Right ventricle myocardium superior (tissue), 1 donor: ENCODE measurements at places on chromosomes 4 and X. TPM values are rescaled to one million over a fixed set of nuclear protein-coding genes. Genes with fewer than 3 reads are reported as not detected.

TNIP3 gene
- total RNA-seq, result not detected

LDB2 gene
- total RNA-seq, result 18.5 TPM

AKAP4 gene
- total RNA-seq, result not detected

- DNase-seq, result peak; percentile 49
Measured at GRCh38 chrX:130097507-130098209, 12.6 kb downstream of the ELF4 start.

- no peak for DNase-seq
Measured at GRCh38 chrX:3262901-3263300, 83.6 kb downstream of the MXRA5 start.

DNA sequence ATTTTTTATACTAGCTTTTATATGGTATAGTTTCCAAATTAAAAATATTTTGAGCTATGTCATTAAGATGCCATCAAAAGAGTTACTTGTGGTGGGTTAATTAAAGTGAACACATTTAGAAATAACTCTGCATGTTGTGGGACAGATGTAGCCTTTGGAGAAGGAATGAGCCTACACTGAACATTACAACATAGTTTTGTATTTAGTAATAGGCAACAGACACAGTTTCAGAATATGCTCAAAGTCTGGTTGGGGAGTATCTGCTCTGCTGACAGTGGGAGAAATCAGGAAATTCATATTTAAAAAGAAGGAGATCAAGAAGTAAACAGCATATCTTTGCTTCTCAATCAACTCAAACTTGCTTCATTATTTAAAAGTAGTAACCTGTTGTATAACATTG, 23.7 kb downstream of the EMCN start:
- DNase-seq, result no peak
